ENCODE measurements at places on chromosomes 5 and 9. TPM values are rescaled to one million over a fixed set of nuclear protein-coding genes. Genes with fewer than 3 reads are reported as not detected.

Gene GNAQ
- 66.2 TPM for total RNA-seq

GRCh38 chr9:19154135-19154612 lies 26.9 kb upstream of the PLIN2 start:
- DNase-seq: peak; percentile 52

- DNase-seq: no peak
Observed at GRCh38 chr5:64183956-64184355, 18.3 kb downstream of the RNF180 start.

GRCh38 chr9:4690144-4690543 lies 10.8 kb downstream of the CDC37L1 start:
- DNase-seq: no peak

Gene PCDHA12
- total RNA-seq: 6.8 TPM

- DNase-seq: no peak
Observed at GRCh38 chr5:82295144-82295543, 17.0 kb upstream of the RPS23 start.

Gene TNFSF15
- total RNA-seq: 1.3 TPM

GRCh38 chr9:98504298-98505282 lies 204.1 kb downstream of the GABBR2 start:
- DNase-seq: no peak

DNA sequence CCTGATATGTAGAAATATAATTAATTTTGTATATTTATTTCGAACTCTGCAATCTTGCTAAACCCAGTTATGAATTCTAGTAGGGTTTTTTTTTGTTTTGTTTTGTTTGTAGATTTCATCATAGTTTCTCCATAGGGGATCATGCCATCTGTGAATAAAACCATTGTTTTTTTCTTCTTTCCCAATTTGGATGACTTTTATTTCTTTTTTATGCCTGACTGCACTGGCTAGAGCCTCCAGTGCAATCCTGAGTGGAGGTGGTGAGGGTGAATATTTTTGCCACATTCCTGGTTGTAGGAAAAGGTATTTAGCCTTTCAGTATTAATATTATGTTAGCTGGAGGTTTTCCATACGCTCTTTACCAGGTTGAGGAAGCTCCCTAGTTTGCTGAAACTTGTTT lies 70.0 kb upstream of the GFPT2 start:
- no peak for DNase-seq

Gene NR5A1
- total RNA-seq: not detected

Gene PCDHGA3
- total RNA-seq: 0.83 TPM

DNA sequence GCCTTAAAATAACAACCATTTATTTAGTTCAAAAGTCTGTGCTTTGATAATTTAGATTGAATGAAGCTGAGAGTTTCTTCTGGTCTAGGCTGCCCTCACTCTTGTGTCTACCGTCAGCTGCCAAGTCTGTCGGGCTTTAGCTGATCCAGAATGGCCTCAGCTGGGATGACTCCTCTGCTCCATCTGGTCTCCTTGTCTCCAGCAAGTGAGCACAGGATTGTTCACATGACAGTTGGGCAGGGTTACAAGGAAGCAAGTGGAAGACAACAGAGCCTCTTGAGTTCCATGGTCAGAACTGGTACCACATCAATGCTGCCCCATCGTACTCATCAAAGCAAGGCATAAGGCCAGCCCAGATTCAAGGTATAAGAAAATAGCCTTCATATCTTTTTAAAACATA lies 9.0 kb downstream of the HTR1A start:
- no peak for DNase-seq

DNA sequence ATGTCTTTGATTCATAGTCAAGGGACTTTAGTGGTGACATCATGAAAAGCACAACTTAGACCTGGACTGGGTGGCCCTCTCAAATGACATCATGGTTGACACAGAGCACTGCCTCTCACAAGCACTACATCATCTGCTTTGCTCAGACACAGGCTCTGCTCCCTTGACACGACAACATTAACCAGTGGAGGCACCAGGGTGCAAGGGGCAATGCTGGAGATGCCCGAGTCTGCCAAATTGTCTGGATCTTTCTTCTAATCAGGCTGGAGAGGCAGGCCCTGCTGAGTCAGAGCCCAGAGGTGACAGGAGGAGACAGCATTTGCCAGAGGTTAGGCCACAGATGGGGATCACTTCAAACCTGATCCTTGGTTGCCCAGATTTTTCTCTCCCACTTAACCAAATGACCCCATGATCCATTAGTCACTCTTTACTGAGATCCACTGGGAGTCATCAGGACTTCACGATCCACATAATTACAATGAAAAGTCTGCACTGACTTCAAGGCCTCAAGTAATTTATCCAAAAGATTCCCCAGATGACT lies 174.4 kb downstream of the SLIT3 start:
- peak; percentile 4 for DNase-seq

DNA sequence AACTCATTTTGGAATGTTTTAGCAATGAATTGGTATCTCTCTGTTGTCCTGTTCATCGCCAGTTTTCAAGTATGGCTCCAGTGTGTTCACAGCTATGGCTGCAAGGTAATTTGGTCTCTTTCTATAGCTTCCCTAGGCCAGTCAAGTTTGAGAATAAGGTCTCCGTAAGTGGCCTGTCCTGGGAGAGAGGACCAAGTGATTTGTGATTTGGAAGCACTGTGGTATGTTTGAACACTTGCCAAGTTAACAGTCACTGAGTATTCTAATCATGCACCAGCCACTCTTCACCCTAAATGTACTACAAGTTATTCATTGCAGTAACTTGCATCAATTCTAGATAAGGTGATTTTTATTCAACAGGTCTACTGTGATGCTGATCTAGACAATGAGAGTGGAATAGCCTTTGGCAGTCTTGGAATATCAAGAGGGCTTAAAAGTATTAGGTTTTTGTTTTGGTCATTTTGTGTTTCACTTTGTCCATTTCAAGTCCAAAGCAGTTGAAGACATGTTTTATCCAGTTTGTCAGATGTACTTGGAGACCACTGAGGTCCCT lies 41.1 kb downstream of the G3BP1 start:
- DNase-seq: no peak

GRCh38 chr9:134689321-134690181 lies 47.9 kb downstream of the COL5A1 start:
- DNase-seq: peak; percentile 32

Gene NUTM2F
- not detected for total RNA-seq

Gene MEGF9
- total RNA-seq: 10.9 TPM

Gene FBXO10
- 11.8 TPM for total RNA-seq

- no peak for DNase-seq
Observed at GRCh38 chr5:88238732-88239131, 29.9 kb downstream of the TMEM161B start.

DNA sequence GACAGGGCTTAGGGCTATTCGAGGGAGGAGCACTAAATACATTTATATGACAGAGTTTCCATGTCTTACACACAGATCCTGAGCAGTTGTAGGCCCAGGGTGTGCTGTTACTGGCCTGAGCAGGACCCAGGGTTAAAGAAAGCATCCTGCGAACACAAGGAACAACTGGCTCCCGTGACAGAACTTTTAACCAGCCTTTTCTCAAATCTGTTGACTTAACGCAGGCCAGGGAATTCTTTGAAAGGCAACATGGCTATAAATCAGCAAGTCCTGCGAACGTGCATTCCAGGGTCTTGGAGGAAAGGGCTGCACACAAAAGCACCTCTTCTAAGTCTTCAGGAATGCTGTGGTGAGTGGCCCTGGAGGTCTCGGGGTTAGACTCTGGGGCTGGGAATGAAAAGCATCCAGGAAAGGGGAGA lies 45.2 kb upstream of the ANKRD55 start:
- DNase-seq: no peak

GRCh38 chr5:149372076-149372795 lies 6.9 kb downstream of the IL17B start:
- no peak for DNase-seq

DNA sequence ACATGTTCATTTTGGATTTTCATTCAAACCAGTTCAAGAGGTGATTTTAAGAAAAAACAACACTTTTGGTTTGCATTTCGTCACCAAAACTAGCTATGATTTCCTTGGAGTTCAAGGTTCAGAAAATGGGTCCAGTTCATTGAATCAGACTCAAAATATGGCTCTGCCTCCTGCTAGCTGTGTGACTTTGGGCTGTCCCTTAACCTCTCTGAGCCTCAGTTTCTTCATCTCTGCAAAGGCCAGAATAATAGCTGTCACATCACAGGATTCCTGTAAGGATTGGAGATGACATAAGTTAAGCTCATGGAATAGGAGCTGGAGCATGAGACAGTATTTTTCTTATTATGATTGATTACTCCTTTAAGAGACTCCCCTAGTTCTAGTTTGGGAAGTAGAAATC lies 147.8 kb upstream of the SMIM23 start:
- DNase-seq: no peak

- DNase-seq: no peak
Observed at GRCh38 chr9:113951032-113951372, 74.9 kb downstream of the ZNF618 start.

- DNase-seq: no peak
Observed at GRCh38 chr9:128144239-128145181, 4.7 kb upstream of the LCN2 start.

- DNase-seq: peak; percentile 84
Observed at GRCh38 chr9:134413890-134414623, 87.8 kb downstream of the RXRA start.

DNA sequence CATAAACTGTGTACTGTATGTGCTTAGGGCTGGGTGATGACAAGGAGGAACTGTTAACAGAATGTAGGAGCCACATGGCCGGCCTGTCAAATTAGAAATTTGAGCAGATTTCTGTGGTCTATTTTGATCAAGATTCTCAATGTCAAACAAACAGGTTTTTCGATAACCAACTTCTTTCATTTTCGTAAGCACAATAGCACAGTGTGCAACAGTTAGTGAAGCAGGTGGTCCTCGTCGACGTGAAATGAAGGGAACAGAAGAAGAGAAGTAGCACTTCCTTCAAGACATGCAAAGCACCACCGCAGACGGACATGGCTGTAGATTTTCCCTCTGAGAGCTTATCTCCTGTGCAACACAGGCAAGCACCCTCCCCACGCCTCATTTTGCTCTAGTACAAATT lies 252.1 kb downstream of the CRB2 start:
- no peak for DNase-seq

DNA sequence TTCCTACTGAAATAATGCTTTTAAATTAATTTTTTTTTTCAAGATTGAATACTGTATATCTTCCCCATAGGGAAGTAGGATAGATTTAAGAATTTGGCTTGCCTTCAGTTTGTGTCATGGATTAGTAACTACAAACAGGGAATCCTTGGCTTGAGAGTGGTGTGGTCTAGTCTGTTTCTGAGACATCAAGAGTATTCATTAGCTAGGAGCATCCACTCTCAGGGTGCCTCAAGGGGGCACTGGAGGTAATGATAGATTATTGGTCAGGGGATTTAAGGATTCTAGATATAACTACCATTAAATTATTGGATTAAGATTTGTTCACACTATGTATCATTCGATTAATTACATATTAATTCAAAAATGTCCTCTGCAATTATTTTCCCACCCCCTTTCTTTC lies 91.8 kb upstream of the TXNDC8 start:
- DNase-seq: no peak

- DNase-seq: no peak
Observed at GRCh38 chr5:22699319-22699718, 153.8 kb downstream of the CDH12 start.

DNA sequence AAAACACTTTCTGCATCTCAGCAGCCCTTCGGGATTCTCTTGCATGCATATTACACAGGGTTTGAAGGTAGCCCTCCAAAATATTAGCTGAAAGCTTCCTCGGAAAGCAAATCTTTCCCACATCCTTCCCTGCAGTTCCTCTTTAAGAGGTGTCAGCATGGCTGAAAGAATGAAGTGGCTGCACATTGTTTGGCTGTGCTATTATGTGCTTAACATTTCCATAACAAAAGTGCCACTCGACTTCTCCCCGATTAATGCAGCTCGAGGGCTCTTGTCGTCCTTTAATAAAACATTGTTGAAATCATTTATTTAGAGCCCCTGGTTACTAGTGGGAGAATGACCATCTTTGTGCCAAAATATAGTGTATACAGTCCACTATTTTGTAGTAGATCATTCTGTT lies 6.5 kb downstream of the GAS1 start:
- no peak for DNase-seq

- DNase-seq: peak; percentile 98
Observed at GRCh38 chr5:122183098-122183787, 53.9 kb downstream of the ZNF474 start.
